Left colon (tissue), 2 donors: ENCODE measurements at places on chromosomes 3 and 15. TPM values are rescaled to one million over a fixed set of nuclear protein-coding genes. Genes with fewer than 3 reads are reported as not detected.

- no peak for DNase-seq
These were observed 315.8 kb upstream of the CDIN1 start for GRCh38 chr15:36263666-36264065.

- DNase-seq: no peak
These were observed 11.1 kb upstream of the MBNL1 start for GRCh38 chr3:152257563-152258035.

DNA sequence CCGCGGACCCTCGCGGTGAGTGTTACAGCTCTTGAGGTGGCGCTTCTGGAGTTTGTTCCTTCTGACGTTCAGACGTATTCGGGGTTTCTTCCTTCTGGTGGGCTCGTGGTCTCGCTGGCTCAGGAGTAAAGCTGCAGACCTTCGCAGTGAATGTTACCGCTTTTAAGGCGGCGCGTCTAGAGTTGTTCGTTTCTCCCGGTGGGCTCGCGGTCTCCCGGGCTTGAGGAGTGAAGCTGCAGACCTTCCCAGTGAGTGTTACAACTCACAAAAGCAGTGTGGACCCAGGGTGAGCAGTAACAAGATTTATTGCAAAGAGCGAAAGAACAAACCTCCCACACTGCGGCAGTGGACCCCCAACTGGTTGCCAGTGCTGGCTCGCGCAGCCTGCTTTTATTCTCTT is 177.1 kb downstream of the UACA start:
- DNase-seq: no peak

The PLAAT1 gene
- total RNA-seq: not detected

The SLCO2A1 gene
- total RNA-seq: 50.6 TPM
